ENCODE measurements at places on chromosomes 4 and X.

- no peak for DNase-seq
Measured at GRCh38 chrX:107736781-107737531, 38.6 kb downstream of the TSC22D3 start.

DNA sequence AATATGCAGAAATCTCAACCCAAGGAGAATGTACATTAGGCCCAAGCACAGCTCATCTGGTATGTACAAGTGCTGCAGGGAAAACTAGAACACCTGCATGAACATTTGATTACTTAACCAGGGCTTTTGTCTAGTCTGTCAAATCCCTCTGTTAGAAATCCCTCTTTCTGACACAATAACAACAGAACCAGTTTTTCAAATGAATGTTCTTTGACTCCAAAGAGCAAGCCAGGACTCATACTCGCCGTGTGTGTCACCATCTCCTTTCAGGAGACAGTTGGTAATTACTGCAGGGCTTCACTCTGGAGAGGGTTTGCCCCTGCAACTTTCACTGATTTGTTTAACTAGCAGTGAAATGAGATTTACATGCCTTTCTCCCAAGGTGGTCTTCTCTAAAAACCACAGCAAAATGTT is 143.0 kb upstream of the FAM241A start:
- DNase-seq = no peak

- DNase-seq = no peak
Measured at GRCh38 chr4:114019276-114019968, 40.0 kb upstream of the ARSJ start.

- no peak for DNase-seq
Measured at GRCh38 chrX:48467281-48467761, 2.7 kb downstream of the SLC38A5 start.

DNA sequence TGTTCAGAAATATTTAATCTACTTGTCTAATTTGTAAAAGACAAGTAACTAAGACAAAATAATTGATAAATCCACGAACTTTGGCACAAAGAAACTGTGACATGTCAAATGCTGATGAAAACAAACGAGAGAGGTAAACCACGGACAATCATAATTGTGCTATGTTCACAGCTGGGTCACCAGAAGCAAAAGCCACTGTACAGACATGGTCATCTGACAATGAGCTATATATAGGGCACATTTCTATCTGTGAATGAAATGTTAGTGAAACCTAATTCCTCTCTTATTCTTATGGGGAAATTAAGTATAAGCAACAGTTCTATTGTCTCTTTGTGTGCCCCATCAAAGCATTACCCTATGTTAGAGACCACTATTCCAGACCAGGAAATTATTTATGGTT is 444.0 kb upstream of the TRAM1L1 start:
- no peak for DNase-seq

- no peak for DNase-seq
Measured at GRCh38 chr4:88995874-88996273, 61.1 kb downstream of the FAM13A start.

GRCh38 chr4:128550060-128550459 is 259.4 kb upstream of the JADE1 start:
- DNase-seq = no peak

- no peak for DNase-seq
Measured at GRCh38 chrX:49137492-49137891, 14.0 kb upstream of the GPKOW start.

DNA sequence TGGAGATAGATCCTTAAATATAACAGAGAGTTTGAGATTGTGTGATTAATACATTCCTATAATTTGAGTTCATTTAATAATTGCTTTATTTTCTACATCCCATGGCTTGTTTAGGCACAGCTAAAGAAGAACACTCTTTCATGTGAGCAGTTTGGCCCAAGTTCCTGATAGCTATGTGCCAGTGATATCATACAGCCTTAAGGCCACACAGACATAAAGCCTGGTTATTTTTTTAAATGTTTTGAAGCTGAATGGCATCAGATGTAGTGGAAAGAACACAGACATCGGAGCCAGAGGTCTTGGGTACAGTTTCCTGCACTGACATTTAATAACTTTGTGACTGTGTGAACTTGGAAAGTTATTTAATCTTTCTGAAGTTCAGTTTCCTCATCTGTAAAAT is 7.0 kb upstream of the NDNF start:
- DNase-seq = no peak

DNA sequence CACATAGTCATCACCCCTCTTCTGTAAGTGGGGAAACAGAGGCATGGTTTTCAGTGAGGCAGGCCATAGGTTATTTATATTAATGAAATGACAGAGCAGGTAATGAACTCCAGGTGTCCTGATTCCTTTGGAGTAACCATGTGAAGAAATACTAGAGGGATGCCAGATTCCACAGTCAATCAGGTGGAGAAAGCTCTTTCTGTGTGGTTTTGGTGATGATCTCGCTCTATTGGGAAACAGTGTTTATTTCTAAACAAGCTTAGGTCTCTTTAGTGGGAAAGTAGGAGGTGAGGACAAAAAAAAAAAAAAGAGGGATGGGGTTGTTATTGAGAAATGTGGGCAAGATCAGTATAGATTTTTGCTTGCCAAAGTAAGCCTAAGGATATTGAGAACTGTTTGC is 12.2 kb downstream of the DOCK11 start:
- DNase-seq = no peak

GRCh38 chrX:123077631-123078030 is 106.4 kb upstream of the GRIA3 start:
- no peak for DNase-seq

- DNase-seq = no peak
Measured at GRCh38 chrX:38893441-38893840, 92.2 kb downstream of the MID1IP1 start.

DNA sequence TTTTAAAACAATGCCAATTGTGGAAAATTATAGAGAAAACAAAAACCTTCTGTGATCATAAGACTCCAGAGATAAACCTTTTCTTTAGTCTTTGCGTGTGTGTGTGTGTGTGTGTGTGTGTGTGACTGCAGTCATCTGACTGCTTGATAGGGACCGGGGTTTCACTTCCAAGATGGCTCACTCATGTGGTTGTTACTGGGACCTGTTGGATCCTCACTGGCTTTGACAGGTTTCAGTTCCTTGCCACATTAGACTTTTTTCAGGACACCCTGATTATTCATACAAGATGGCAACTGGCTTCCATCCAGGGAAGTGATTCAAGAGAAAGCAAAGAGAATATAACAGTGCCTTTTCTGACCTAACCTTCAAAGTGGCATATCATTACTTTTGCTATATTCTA is 21.9 kb upstream of the MAD2L1 start:
- DNase-seq = no peak

- no peak for DNase-seq
Measured at GRCh38 chrX:114101081-114101480, 482.8 kb upstream of the HTR2C start.

- DNase-seq = no peak
Measured at GRCh38 chr4:150209140-150209829, 131.0 kb downstream of the DCLK2 start.

- DNase-seq = no peak
Measured at GRCh38 chrX:113906168-113906567, 677.7 kb upstream of the HTR2C start.

GRCh38 chrX:120463241-120463640 is 5.9 kb downstream of the LAMP2 start:
- no peak for DNase-seq

GRCh38 chr4:7666011-7666410 is 231.3 kb upstream of the PSAPL1 start:
- no peak for DNase-seq

- peak; percentile 5 for DNase-seq
Measured at GRCh38 chr4:40840985-40841571, 91.3 kb downstream of the NSUN7 start.

DNA sequence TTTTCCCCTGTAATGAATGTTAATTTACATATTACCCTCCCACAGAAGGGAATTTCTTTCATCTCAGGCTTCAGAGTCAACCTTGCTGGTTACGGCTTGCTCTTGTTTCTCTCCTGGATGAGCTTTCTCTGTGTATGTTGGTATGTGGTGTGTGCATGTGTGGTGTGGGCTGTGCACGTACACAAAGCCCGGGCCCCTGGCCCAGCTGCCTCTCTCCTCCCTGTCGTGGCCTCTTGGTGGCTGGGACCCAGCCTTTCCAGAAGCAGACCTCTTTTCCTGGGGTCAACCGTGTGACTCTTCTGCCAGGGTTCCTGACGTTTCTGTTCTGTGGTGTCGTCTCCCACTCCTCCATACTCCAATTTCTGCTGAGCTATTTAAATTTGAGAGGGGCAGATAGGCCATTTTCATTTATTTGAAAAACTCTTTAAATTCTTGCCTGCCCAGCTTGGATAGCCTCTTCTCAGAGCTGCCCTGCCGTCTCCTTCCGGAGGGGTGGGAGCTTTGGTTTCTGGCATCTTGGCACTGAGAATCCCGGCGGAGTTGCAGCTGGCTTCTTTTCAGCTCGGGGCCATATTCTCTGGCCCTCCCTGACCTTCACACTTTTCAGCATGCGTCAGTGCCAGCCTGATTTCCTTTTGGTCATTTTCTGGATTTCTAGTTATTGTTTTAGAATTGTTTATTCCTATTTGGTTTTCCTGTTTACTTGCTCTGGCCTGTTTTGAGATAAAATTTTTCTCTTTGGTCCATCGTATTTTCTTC is 25.1 kb downstream of the FHDC1 start:
- DNase-seq = no peak

- no peak for DNase-seq
Measured at GRCh38 chr4:176539785-176540175, 220.0 kb downstream of the SPCS3 start.

GRCh38 chr4:77126809-77127208 is 30.2 kb upstream of the CCNG2 start:
- DNase-seq = no peak

- no peak for DNase-seq
Measured at GRCh38 chr4:173797296-173797695, 267.3 kb upstream of the HAND2 start.

DNA sequence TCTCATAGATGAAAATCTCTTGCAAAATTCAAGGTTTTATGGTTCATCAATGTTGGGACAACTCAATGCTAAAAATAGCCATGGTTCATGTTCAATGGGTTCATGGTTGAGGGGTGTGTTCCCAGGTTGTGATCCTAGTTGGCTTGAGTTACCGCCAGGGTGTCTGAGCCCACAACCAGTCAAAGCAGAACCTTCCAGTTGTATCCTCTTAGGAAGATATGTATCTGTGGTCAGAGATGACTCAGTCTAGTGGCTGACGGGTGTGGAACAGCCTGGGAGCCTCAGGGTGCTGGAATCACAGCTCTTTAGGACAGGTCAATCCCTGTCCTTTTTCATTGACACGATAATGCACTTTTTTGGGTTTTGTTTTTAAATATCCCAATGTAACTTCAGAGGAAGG is 192.3 kb upstream of the NR3C2 start:
- DNase-seq = no peak

DNA sequence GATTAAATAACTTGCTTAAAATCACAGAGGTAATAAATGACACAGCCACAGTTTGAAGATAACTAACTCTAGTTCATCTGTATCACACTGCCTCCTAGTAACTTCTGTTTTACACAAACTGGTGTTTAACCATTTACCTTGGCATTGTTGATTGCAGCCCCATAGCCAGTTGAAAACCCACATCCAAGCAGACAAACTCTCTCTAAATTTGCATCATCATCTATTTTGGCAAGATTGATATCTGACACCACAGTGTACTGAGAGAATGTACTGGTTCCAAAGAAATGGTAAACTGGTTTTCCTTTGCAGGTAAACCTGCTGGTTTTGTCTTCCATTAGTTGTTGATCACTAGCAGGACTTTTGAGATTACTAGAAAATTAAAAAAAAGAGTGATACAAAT is 7.8 kb downstream of the ADH4 start:
- no peak for DNase-seq

DNA sequence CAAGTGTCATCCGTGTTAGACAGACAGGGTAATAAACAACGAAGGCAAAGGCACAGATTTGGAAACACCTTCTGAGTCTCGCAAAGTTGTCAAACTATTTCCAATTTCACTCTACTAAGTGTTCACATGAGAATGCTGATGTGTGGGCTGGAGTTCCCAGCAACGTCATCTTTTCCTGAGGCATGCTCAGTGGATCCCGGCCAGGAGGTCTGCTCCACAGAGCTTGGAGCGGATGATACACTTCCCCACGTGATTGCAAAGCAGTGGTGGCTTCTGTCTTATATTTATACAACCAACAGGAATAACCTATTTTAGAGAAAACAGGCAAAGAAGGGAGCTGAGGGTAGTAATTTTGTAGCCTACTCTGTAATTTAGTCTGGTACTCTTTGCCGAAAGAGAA is 40.1 kb upstream of the PDK3 start:
- DNase-seq = no peak

GRCh38 chr4:113148925-113149324 is 99.5 kb downstream of the ANK2 start:
- DNase-seq = no peak

GRCh38 chr4:28621591-28621990 is 1761.0 kb downstream of the STIM2 start:
- DNase-seq = no peak

DNA sequence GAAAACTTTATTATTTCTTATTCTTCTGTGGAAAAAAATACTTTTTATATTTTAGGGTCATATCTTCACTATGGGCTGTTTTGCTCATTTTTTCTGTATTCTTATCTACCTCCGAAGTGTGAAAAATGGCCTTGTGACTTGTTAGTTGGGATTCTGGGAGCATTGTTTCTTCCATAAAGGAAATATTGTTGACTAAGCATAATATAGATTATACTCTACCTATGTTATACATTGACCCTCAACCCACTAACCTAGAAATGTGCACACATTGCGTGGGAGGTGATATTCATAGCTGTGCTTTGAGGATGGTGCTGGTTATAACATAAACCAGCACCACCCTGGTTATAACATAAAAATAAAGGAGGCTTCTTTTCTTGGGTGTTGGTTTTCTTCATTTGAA is 259.2 kb upstream of the AADAT start:
- DNase-seq = no peak
